ENCODE measurements at places on chromosomes 2 and 18.
A peak's percentile ranks its signal among the peaks of the same experiment; 100 is the strongest.

GRCh38 chr2:229392196-229392595 lies 121.1 kb upstream of the PID1 start:
- no peak for DNase-seq

- DNase-seq: no peak
Measured at GRCh38 chr2:173676647-173677046, 288.5 kb downstream of the SP3 start.

DNA sequence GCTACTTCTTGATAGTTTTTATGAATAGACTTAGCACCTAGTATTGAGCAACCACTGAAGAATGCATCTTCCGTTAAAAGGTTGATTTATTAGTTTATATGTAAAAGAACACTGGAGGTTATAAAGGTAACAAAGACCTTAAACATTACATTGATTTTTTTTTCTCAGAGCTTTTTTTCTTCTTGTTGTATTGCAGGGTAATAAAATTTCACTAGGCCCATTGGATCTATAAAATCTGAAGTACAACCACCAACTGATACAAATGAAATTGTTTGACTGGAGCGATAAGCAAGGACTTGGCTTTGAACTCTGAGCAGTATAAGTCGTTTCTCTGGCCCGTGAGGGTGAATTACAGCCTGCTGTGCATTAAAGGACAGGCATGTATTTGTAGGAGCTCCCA lies 344.0 kb downstream of the LRRTM1 start:
- DNase-seq: no peak

GRCh38 chr2:207121784-207122183 lies 44.0 kb downstream of the KLF7 start:
- peak; percentile 39 for DNase-seq

GRCh38 chr2:230144355-230144754 lies 75.4 kb downstream of the SP110 start:
- DNase-seq: no peak

DNA sequence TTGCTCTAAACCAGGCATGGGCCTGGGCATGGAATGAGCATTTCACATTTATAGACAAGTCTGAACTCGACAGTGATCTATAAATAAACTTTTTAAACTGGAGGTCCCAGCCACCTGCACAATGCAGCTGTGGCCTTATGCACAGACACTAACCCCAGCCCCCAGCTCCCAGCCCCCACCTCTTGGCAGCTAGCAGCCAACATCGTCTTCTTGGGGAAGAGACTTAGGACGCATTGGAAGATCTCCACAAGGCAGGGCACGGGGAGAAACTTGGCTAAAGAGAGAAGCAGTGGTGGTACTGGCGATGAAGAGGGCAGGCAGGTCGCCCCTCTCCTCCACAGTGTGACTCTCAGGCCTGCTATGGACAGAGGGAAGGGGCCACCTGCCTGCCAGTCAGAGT lies 213.2 kb downstream of the ANAPC1 start:
- no peak for DNase-seq

GRCh38 chr2:12498704-12499103 lies 218.0 kb upstream of the TRIB2 start:
- DNase-seq: peak; percentile 49

DNA sequence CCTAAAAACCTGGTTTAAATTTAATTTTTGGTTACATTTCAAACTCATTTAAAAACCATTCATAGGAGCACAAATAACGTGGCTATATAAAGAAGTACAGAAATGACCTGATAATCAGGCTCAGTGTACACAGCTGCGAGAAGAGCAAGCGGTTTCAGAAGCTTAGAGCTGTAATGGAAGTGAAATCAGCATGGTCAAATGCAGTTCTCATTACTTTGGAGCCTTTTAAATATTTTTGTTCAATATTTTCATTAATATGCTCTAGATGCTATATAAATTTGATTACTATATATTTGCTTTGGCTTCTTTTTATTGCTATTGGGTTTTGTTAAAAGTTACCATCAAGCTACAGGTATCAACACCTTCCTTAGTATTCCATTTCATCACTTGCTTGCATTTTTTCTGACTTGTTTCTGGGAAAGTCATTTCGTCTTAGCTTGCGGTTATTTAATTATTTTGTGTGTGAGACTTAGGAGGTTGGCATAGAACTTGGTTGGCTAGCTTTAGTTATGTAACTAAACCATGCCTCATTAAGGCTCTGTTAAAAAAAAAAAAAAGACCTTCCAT lies 58.7 kb downstream of the AFTPH start:
- no peak for DNase-seq

DNA sequence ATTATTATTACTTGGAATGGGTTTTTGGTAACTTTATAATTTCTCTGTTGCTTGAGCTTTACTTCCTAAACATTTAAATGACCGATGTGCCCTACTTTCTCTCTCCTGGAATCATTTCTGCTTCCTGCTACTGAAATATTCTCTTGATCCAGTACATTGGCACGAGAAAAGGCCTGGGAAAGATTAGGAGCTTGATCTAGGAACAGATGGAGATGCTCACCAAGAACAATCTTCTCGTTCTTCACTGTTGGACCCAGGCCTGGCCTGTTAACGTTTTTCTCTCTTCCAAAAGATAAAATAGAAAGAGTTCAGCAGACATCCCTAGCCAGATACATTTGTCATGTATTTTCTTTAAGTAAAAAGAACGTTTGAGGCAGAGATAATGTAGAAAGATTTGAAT lies 1356.8 kb upstream of the CRIM1 start:
- no peak for DNase-seq

DNA sequence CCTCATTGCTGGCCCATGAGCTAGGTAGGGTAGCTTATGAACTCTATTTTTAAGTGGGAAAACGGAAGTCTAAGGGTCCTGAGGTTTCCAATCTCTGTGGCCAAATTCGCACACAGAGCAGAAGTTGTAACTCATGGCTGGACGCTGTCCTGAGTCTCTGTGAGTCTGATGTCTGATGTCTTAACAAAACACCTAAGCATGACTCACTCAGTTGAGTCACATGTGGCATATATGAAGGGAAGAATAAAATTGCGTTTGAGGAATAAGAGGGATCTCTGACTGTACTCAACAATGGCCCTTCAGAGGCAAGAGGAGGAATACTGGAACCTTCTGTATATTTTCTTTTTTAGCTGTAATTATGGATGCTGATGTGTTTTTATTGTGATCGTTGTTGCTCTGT lies 569.7 kb downstream of the RIT2 start:
- peak; percentile 72 for DNase-seq

GRCh38 chr2:168500516-168500915 lies 44.4 kb downstream of the CERS6 start:
- no peak for DNase-seq

- no peak for DNase-seq
Measured at GRCh38 chr18:48820483-48821250, 130.1 kb downstream of the SMAD7 start.

DNA sequence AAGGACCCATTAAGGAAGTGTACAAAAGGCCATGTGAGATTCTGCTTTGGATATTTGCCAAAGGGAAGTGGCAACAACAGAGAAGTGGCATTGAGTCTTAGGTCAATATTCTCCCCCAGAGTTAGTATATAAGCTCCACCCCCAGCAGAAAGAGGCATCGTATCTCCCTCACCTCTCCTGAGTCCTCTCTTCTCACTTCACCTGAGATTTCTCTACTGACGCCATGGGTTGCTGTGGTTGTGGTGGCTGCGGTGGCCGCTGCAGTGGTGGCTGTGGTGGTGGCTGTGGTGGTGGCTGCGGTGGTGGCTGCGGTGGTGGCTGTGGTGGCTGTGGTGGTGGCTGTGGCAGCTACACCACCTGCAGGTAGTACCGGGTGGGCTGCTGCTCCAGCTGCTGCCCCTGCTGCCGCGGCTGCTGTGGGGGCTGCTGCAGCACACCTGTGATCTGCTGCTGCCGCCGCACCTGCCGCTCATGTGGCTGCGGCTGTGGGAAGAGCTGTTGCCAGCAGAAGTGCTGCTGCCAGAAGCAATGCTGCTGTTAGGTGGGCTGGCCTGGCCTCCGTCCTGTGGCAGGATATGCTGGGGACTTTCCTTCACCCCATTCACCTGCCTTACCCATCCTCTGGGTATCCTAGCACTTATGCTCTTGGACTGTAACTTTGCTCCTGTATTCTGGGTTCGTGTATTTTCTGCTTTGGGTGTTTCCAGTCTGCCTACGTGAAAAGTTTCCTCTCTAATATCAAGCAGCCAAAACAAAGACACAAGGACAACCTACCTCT lies 5.9 kb downstream of the SCYGR3 start:
- DNase-seq: peak; percentile 86

DNA sequence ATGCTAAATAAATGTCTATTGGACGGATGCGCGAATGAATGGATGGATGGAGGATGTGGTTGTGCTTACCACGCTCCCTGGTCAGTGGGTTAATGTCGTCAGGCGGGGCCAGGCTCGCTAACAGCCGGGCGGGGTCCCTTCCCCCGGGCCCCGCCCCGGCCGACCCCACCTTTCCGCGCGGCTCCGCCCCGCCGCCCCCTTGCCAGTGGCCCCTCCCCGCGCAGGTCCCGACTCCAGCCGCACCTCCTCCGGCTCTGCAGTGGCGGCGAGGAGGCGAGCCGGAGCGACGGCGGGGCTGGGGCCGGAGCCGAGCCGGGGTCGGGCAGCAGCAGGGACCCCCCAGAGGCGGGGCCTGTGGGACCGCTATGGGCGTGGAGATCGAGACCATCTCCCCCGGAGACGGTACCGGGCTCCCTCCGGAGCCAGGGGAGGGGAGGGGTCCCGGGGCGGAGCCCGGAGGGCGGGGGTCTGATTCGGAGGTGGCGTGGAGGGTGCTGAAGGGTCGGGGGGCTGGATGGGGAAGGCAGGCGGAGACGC lies at the start of gene FKBP1B:
Gene FKBP1B (plus strand): TSS at position 257 of the 537 bp plus-strand sequence. CDS start 109 bp downstream, at position 366.
- peak; percentile 70 for DNase-seq

DNA sequence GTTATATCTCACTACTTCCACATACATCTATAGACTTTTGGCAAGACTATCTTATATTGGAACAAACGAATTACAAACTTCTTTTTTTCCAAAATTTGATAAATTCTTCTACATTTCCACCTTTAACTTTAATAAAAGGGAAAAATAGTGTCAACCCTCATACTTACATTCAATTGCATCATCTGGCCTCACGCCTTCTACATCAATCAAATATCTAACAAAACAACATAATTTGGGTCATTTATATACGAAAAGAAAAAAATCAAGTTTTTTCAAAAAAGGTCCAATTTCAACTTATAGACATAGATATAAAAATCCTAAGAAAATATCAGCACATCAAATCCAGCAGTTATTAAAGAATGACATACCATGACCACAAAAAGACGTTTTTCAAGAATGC lies 12.9 kb downstream of the DUSP11 start:
- DNase-seq: no peak

GRCh38 chr18:70377317-70377799 lies 88.5 kb downstream of the SOCS6 start:
- peak; percentile 89 for DNase-seq

DNA sequence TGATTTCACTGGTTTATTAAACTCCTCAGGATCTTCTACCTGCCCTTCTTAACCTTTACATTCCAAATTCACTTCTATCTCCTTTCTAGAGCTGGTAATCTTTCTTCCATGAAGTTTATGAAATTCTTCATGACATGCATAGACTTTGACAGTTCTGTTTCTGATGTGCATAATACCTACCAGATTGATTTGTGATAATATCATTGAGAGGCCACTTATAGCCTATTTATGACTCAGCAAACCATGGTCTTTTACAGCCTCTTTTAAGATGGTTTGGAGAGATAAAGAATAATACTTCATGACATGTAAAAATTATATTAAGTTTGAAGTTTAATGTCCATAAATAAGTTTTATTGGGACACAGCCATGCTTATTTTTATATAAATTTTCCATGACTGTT lies 14.0 kb downstream of the SCN2A start:
- DNase-seq: peak; percentile 55

DNA sequence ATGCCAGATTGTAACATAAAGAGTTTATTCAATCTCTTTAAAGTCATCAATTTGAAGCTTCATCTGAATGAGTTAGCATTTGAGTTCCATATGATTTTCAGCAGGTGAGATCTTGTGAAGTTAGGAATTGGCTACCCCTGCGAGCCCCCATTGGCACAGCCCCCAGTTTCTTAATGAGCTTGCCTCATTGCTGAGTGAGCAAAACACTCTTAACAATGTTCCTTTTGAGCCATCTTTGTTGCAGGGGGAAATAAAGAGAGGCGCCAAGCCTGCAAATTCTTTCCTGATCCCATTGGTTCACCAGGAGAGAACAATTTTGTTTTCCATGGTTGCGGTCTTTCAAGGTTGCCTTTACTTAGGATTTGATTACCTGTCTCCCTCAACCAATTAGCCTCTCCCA lies 18.7 kb downstream of the DPP10 start:
- no peak for DNase-seq

DNA sequence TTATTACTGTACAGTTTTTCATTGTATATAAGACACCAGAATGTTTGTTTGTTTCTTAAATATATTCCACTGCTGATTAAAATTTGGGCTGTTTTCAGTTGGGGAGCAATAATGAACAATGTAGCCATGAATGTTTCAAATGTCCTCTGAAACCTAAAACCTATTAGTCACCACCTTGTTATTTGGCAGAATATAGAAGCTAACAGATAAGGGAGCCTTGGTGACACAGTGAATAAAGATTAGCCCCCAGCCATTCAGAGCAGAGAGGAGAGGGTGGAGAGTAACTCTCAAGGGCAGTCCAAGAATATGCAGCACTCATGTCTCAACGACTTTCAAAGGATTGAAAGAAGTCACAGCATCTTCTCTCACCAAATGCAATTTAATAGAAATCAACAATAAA lies 43.1 kb upstream of the ATP8B1 start:
- DNase-seq: no peak

GRCh38 chr18:3256693-3257626 lies 5.0 kb upstream of the MYL12B start:
- peak; percentile 83 for DNase-seq

DNA sequence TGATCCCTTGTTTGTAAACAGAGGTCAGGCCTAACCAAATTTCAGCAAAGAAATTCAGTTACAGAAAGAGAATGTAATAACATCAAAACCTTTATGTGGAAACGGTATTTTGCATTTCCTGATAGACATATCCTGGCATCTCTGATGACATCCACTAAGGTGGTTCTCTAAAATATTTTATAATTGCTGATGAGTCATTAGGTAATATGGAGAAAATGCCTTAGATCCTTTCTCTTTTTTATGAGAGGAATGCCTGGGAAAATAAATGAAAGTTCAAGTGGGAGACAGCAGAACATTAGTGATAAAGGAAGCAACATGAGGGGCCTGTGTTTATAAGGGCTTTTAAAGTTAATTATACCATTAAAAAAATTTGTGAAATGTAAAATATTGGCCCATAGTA lies 72.6 kb downstream of the PLCL1 start:
- no peak for DNase-seq

- DNase-seq: no peak
Measured at GRCh38 chr2:190354003-190354690, 10.8 kb downstream of the INPP1 start.

GRCh38 chr2:241873081-241873802 lies 3.7 kb downstream of the RTP5 start:
- DNase-seq: no peak

- peak; percentile 83 for DNase-seq
Measured at GRCh38 chr2:232365621-232366321, 12.8 kb upstream of the ALPP start.

DNA sequence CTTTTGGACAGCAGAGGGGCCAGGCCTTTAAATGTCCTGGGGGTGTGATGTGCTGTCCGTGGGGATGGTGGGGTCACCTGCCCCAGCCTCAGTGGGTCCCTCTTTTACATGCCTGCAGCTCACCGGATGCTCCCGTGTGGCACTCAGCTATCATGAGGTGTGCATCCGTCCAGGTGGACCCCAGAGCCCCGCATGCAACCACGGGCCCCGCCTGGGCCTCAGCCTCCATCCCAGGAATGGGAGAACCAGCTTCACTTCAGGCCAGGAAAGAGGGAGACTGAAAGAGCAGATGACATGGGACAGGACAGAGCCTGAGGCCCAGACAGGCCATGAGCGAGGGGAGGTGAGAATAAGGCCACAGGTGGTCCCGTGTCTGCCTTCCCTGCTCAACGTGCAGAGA lies 37.5 kb downstream of the RAMP1 start:
- DNase-seq: no peak

Measured in DMS53 (cell line).